ENCODE measurements at places on chromosomes 7 and 10. TPM values are rescaled to one million over a fixed set of nuclear protein-coding genes. Genes with fewer than 3 reads are reported as not detected.

ZNF727 gene
- total RNA-seq: not detected

BBIP1 gene
- 32.1 TPM for total RNA-seq

SRGN gene
- total RNA-seq: 91.0 TPM

TFR2 gene
- 2.2 TPM for total RNA-seq

AKR1C4 gene
- total RNA-seq: 0.30 TPM
